ENCODE measurements at places on chromosomes 2 and 18.

DNA sequence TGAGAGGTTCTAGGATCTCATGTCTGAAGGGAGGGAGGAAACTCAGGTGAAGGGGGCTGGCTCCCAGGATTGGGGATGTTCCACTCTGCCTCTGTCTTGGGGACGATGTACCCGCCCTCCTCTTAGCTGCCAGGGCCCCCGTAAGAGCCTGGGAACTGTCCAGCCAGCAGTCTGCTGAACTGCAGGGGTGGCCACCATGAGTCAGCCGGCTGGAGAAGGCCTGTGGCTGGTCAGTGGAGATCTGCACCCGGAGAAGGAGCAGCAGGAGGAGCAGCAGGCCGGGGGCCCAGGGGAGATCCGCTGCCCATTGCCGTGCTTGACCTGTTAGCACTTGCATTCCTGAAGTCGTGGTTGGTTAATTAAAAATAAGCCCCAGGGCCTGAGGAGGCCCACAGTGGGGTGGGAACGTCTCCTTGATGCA is 180.3 kb downstream of the TFCP2L1 start:
- no peak for DNase-seq

DNA sequence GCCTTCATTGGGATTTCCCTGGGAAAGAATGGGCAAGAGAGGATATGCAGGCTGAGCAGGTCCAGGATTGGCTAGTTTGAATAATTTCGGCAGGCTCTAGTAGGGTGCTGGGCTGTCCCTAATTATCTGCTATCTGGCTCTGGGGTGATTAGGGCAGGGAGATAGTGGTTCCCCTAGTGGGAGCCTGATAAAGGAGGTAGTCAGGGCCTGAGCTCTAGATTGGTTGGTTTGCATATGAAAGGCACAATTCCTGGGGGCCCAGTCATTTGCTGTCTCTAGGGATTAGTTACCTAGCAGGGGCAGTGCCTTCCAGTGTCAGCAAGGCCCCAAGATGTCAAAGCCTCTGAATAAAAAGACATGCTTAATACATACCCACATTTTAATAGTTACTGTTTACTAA is 690.1 kb upstream of the KLHL29 start:
- DNase-seq: no peak

- no peak for DNase-seq
These were observed 13.7 kb downstream of the COL5A2 start for GRCh38 chr2:189165656-189166380.

DNA sequence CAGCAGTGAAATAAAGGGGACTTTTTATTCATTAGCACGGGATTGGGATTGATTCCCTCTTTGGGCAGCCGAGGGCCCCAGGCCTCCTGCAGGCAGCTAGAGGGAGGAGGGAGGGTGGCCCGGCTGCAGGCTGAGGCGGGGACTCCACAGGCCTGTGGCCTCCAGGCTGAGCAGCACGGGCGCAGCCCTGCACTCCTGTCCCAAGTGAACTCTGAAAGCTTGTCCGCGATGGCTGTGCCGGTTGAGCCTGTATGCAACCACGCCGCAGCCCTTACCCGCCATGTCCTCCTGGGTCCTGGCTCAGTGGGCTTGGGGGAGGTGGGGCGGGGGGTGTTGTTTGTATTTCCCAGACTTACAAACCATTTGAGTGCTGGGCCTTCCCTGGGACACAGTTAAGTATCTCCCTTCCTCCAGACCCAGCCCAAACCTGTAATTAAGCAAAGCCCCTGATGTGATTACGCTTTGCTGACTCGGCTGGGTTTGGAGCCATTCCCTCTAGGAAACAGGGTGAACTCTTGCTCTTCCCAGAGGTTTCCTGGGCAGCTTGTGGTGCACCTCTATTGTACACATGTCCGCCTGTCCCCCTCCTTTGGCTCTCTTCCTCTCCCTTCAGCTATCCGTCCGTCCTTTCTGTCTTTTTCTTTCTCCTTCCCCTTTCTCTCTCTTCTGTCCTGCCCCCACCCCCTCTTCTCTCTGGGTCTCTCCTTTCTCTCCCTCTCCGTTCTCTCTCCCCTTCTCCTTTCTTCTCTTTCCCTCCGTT is 5.3 kb downstream of the GLI2 start:
- DNase-seq: no peak

GRCh38 chr18:79258447-79258846 is 137.3 kb upstream of the NFATC1 start:
- DNase-seq: no peak

- no peak for DNase-seq
These were observed 23.5 kb upstream of the GNAL start for GRCh38 chr18:11665587-11665986.

DNA sequence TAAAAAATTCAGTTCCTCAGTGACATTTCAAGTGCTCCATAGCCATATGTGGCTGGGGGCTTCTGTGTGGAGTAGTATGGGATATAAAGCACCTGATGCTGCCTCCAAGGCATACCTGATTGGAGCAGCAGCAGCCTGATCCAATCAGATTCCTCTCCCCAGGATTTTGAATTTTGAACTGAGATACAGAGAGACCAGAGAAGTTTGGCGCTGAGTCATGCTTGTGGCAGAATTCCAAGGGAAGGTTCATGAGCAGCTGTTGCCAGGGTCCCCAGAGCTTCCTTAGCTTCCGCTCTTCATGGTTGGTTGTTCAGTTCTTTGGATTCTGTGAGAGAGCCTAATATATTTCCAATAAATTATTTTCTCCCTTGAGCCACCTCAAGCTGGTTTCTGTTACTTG is 29.0 kb upstream of the CFAP36 start:
- no peak for DNase-seq

DNA sequence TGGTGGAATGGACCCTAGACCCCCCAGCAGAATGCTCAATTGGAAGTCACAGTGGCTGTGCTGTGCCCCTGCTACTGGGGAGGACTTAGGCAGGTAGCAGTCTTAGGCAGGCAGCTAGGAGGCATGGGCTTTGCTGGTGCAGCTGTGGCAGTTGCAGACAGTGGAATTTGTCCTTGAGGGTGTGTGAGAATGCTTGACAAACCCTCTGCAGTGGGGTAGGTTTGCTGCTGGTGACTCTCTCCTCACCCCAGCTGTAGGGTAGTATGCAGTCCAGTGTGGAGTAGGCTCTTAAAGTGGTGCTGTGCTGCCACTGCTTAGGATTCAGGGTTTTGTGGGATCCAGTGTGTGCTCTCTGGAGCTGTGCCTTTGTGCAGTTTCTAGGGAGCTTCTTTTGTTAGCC is 61.3 kb downstream of the NUP35 start:
- DNase-seq: no peak

GRCh38 chr2:60499651-60500265 is 53.7 kb downstream of the BCL11A start:
- no peak for DNase-seq

DNA sequence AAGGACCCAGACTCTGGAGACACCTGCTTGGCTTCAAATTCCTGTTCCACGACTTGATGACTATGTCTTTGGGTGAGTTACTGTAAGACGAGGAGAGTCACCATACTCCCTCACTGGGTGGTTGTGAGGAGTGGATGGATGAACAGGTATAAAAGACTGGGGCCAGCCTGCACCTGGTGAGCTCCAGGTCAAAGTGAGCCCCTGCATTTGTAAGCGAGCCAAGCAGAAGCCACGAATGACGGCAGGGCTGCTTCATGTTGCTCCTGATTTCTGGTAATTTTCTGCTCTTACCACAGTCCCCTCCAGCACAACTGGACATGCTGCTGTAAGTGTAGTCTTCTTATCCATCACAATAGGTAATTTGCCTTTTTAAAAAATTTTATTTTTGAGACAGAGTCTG is 86.6 kb downstream of the POLR1A start:
- DNase-seq: no peak

DNA sequence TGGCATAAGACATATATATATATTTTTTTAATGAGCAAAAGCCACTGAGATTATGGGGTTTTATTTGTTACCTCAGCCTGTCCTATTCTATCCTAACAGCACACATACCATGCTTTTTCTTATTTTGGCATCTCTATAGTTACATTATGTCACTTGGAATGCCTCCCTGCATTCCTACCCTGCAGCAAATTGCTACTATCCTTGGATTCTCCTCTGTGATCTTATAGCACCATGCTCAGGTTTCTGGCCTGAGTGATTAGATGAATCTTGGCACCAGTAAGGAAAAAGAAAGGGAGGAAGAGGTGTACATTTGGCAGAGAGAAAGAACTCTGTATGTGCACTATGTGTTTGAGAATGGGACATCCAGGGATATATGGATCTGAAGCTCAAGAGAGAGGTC is 86.3 kb upstream of the PELI1 start:
- DNase-seq: no peak

DNA sequence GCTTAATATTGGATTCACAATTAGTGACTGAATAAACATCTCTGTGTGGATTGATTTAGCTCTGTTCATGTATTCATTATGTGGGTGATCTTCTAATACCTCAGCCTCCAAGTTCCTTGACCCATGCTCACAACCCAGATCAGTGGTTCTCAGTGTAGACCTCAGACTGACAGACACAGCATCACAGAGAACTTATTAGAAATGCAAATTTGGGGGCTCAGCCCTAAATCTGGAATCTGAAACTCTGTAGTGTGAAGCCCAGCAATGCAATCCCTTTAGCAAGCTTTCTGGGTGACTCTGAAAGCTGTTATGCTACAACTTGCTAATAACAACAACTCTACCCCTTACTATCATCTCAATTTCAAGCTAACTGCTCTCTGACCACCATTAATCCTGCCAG is 273.1 kb upstream of the FANCL start:
- no peak for DNase-seq

DNA sequence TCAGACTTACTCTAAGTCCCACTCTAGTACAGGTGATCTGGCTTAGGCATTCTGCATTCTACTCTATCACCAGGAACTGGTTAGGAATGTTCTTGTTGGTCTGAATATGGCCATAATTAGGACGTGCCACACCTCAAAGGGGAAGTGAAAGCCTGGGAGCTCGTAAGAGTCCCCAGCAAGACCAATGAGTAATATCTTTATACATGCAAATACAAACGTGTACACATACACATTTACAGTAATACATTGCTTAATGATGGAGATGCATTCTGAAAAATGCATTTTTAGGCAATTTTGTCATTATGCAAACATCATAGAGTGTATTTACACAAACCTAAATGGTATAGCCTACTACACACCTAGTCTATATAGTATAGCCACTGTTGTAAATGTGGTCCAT is 19.5 kb upstream of the ERCC3 start:
- no peak for DNase-seq

DNA sequence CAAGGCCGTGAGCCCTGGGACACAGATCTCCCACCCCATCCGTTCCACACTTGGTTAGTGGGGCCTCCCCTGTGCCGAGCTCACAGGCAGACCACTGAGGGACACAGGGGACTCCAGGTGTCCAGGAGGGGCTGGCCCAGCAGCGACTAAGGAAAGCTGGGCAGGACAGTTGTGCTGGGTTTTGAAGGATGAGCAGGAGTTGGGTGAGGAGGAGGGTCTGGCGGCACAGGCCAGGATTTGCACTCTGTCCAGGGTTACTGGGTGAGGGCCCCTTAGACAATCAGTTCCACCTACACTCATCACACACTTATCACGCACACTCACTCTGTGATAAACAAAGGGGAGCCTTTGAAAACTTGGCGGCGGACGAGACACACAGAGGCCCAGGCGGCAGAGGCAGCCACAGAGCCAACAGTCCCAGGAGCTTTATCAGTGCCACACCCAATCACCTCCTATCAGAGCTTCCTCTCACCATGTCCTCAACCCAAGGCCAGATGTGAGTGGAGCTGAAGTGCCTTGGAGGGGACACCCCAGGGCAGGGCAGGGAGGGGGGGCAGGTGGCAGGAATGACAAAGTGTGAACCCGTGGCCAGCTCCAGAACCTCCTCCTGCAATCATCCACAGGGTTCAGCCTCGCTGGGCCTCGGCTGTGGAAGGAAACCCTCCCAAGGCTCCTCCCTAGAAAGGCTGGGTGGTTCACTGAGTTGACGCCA is 26.6 kb downstream of the BIN1 start:
- peak; percentile 24 for DNase-seq

DNA sequence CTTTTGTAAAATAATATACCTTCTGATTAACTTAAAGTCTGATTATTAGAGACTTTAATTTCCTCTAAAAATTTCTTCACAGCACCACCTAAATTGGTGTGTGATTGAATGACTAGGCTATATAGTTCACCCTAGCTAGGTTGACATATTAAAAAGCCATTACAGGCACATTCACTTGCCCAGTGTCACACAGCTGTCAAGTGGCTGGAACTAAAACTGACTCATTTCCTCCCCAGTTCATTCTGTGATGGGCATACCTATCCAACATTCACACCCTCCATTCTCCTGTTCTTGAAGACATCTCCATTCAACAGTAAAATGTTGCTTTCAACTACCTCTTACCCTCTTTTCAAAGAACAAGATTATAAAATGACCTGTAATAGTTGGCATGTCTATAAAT is 334.5 kb downstream of the ARHGAP15 start:
- no peak for DNase-seq

GRCh38 chr2:175383286-175383685 is 201.8 kb upstream of the ATP5MC3 start:
- no peak for DNase-seq

- DNase-seq: no peak
These were observed 48.5 kb downstream of the SOCS6 start for GRCh38 chr18:70337139-70337972.

DNA sequence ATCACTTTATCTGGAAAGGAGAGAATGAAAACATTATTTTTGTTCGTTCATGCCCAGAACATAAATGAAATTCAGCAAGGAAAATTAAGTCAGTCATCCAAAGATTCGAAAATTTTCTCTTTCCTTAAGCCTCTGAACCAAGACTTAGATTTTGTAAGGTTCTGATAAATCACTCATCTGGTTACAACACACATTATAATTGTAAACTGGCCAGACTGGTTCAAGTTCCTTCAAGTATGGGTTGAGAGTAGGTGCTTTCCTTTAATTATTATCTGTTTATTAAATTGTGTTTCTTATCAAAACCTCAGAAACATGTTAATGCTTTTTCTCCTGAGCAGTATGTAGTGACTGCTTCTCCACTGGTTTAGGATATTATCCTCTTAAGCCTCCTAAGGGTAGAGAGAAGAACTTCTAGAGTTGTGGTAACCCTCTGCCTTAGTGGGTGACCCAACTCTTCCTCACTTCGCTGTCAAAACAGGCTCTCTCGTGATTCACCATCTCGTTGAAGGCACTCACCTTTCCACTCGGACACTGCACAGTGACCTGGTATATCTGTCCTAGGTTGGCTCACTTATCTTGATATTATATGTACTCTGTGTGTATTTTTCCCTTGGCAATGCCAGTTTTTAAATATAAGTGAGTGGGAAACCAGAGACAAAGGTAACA is 325.9 kb downstream of the PAX3 start:
- no peak for DNase-seq

DNA sequence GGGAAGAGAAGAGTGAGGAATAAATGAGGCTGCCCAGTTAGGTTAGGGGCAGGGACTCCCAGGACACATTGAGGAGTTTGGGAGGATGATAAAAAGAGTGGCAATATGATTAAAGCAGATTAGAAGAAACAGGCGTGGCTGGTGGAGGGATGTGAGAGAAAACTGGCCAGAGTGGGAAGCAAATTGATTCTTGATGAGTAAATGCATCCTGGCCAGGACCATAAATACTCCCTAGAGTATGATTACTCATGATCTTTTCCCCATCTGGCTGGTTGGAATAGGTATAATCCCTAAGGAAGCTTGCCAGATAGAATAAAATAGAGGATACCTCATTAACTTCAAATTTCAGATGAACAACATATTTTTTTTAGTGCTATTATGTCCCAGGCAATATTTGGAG is 21.5 kb upstream of the DAW1 start:
- no peak for DNase-seq

GRCh38 chr2:232982926-232983668 is 30.0 kb downstream of the NGEF start:
- no peak for DNase-seq

GRCh38 chr18:8196238-8196637 is 413.0 kb upstream of the RAB12 start:
- DNase-seq: no peak

- DNase-seq: no peak
These were observed at the start of gene GCKR for GRCh38 chr2:27496357-27497287. TSS of gene GCKR (plus strand) at chr2:27496839. CDS start at chr2:27496905, 66 bp downstream.

Data from stimulated activated naive CD4-positive, alpha-beta T cell (primary cell).